Stimulated activated CD4-positive, alpha-beta T cell treated with anti-CD3 and anti-CD28 coated beads, Interleukin-12 subunit alpha, Interleukin-12 subunit beta, amount 100 ng/mL, for 48 hours (primary cell): ENCODE measurements at places on chromosomes 1 and 21.

DNA sequence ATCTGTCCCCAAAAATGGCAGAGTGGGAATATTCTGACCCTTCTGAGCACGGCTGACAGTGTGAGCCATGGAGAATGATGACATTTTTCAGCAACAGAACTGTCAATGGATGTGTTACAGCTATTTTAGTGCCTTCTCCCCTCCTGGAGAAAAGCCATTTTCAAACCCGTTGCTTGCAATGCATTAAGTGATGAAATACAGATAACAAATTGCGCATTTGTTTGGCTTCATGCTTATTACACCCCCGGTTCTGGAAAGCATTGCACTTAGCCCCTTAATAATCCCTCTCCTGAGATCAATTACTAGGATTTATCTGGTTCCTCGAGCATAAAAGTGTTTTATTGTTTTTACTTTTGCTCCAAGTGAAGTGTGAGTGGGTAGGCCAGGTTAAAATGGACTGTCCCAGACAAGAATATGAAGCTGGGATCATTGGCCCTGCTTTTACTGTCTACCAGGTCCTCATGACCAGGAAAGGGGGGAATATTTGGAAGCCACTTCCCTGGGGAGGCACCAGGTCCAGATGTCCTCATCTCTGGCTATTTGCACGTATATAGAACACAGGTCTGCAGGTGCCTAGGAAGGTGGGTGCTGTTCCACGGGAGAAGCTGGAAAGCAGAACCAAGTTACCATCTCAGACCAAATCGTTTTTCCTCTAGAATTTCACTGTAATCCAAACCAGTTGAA is 37.5 kb upstream of the HHAT start:
- no peak for DNase-seq

DNA sequence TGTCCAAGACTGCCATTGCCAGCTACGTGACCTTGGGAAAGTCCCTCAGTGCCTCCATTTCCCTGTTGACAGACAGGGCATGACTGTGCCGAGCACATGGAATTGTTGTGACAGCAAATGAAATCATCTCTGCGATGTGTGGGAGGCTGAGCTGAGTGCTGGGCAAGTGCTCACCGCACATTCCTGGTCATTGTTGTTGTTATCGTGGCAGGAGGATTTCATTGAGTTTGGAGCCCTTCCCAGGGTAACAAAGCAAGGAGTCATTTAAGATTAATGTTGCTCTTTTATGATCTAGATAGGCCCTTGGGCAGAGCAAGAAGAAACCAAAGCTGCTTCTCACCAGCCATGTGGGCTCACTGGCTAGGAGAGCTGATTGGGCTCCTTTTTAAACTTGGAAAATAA is 39.6 kb upstream of the ITPKB start:
- no peak for DNase-seq

- no peak for DNase-seq
Measured at GRCh38 chr1:109757936-109758786, 5.6 kb downstream of the EPS8L3 start.

DNA sequence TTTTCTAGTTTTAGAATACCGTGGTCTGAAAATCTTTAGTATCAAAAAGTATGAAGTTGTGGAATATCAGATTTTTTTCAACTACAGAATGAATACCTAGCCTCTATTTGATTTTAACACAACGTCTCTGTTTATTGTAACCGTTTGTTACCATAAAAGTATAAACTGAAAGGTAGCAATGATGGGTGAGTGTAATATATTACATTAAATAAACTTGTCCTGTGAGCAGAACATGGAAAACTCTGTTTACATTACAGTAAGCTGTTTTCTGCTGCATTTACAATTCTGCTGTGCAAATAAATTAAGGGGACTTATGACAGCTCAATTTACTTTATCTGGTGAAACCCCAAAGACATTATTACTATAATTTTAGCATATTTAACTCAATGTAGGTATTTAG is 62.5 kb downstream of the CHRM3 start:
- DNase-seq: no peak

- DNase-seq: no peak
Measured at GRCh38 chr1:183070923-183071618, 47.9 kb downstream of the LAMC1 start.

- DNase-seq: no peak
Measured at GRCh38 chr1:87942165-87942564, 613.5 kb downstream of the LMO4 start.

DNA sequence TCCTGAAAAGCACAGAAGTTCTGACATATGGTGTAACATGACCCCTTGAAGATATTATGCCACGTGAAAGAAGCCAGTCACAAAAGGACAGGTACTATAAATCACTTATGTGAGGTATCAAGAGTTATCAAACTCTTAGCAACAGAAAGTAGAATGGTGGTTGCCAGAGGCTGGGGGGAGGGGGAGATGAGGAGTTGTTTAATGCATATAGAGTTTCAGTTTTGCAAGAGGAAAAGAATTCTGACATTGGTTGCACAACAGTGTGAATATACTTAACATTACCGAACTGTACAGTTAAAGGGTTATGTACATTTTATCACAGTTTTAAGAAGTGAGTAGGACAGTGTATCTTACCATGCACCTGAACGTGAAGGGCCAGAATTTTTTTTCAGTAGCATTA is 80.0 kb downstream of the USP25 start:
- no peak for DNase-seq

- no peak for DNase-seq
Measured at GRCh38 chr1:183194527-183195141, 8.6 kb downstream of the LAMC2 start.

DNA sequence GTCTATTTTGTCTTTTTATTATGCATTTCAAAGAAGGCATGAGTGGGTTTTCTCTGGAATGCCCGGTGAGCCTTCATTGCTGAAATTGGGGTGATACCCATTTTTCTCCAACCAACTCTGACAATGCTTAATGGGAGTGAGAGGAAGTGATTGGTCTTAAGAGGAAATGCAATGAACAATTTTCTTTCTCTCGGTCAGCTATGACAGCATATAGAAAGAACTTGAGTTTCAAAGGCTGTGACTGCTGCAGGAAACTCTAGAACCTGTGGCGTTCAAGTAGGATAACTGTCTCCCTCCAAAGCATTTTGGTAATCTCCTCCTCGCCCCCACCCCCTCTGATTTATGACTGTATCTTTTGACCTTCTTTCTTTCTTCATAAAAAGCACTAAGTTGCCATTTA is 155.9 kb downstream of the LYPLAL1 start:
- no peak for DNase-seq

- no peak for DNase-seq
Measured at GRCh38 chr1:24096009-24096738, 15.8 kb downstream of the MYOM3 start.

GRCh38 chr1:205450448-205450847 is 5.4 kb downstream of the BLACAT1 start:
- DNase-seq: no peak

GRCh38 chr1:227795732-227796131 is 19.7 kb upstream of the PRSS38 start:
- DNase-seq: no peak

DNA sequence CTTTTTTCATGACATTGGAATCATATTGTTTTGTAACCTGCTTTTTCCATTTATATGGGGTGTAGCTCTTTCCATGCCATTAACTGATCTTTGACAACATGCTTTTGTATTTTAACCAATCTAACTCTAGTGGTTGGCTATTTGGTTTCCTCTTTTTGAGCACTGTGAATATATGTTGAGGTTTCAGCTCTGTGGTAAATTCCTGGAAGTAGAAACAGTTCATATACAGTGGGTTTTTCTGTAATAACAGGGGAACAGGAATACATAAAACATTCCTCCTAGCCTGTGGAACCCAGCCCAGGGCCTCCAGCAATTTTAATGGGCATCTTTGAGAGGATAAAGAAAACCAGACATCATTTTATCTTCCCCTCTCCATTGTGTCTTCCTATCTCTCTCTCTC is 17.4 kb downstream of the AZIN2 start:
- no peak for DNase-seq

- DNase-seq: no peak
Measured at GRCh38 chr1:34409689-34410229, 233.1 kb downstream of the C1orf94 start.

GRCh38 chr21:31278511-31279130 is 65.4 kb downstream of the TIAM1 start:
- no peak for DNase-seq
